ENCODE measurements at places on chromosomes 11 and 22.
A peak's percentile ranks its signal among the peaks of the same experiment; 100 is the strongest.

DNA sequence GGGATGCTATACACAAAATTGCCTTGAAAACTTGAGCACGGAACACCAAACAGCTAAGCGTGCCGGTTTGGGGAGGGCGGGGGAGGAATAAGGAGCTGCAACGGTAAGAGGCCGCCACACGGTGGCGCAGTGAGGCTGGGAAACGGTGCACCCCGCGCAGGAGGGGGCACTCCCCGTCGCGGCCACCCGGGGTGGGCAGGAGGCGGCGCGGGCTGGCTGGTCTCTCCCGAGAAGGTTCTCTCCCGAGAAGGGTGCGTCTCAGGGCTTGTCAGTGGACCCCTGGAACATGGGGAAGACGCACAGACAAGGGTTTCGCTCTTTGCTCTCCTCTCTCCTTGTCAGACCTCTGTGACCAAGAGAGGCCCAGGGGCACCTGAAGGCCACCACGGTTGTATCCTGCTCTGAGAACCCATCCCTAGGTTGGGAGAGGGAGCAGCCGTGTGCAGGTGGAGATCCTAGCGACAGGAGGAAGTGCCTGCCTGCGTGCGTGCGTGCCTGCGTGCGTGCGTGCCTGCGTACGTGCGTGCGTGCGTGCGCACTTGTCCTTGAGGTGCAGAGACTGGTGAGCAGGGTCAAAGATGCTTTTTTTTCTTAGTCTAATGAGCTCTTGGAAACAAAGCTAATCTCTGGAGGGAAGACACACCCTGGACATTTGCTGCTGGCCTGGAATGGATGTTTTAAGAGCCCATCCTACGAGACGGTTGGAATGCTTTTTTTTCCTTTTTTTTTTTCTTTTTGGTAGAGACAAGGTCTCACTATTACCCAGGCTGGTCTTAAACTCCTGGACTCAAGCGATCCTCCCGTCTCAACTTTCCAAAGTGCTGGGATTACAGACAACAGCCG lies 18.1 kb upstream of the JAM3 start:
- DNase-seq: peak; percentile 64

DNA sequence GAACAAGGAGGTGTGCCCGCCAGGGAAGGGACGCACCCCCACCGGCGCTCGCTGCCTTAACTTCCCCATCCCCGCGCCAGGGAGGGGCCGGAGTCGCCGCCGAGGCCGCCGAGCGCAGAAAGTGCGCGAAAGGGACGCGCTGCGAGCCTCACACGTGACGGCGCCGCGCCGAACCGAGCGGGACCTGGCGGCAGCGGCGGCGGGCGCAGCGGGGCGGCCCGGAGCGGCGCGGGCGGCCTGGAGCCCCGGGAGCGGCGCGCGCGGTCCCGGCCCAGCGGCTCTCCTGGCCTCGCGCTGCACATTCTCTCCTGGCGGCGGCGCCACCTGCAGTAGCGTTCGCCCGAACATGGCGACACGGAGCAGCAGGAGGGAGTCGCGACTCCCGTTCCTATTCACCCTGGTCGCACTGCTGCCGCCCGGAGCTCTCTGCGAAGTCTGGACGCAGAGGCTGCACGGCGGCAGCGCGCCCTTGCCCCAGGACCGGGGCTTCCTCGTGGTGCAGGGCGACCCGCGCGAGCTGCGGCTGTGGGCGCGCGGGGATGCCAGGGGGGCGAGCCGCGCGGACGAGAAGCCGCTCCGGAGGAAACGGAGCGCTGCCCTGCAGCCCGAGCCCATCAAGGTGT lies at the start of gene SORL1:
TSS of gene SORL1 (plus strand) at position 329 of the 623 bp plus-strand sequence. CDS start at position 347, 18 bp downstream.
- peak; percentile 65 for DNase-seq

- DNase-seq: no peak
Measured at GRCh38 chr22:43008509-43008908, 6.4 kb downstream of the PACSIN2 start.

DNA sequence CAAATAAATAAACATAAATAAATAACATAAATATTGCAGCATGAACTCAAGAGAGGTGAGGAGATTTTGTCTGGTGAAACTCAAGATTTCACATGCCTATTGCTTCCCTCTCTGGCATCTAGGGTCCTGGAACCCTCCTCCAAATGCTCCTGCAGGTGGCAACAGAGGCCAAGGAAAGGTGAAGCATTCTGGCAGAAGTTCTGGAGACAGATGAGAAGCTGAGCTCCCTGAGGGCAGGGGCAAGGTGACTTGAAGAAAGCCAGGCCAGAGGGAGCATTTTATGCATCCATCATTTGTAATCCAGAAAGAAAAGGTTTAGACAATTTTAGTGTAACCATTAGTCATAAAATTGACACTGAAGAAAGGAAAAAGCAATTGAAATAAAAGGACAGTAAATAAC lies 64.9 kb downstream of the ENDOD1 start:
- DNase-seq: peak; percentile 36

DNA sequence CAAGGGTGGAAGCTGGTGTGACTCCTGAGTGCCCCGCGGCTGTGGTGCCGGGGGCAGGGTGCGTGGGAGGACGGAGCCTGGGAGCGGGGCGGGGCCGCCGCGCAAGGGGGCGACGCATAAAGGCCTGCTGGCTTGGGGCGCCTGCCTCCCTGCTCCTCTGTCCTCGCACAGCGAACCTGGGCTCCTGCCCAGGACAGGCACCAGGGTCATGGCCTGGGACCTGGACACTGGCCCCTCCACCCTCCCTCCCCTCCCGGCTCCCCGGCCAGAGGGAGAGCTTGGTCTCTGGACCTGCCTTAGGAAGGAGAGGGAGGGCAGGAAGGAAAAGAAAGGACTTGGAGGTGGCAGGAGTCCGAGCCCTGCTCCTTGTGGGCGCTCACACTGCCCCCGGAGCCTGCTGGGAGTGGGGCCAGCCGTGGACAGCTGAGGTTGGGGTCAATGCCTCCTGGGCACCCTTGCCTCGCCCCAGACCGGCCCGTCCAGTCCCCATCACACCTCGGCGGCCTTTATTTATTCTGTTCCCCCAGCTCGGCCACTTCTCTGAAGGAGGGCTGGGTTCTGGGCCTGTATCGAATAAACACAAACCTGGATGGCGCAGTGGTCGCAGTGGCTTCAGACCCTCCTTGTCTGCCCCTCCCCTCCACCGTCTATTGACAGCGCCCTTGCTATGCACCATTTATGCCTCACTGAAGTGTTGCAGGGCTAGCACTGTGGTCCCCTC lies 8.7 kb downstream of the SLC16A8 start:
- DNase-seq: no peak

DNA sequence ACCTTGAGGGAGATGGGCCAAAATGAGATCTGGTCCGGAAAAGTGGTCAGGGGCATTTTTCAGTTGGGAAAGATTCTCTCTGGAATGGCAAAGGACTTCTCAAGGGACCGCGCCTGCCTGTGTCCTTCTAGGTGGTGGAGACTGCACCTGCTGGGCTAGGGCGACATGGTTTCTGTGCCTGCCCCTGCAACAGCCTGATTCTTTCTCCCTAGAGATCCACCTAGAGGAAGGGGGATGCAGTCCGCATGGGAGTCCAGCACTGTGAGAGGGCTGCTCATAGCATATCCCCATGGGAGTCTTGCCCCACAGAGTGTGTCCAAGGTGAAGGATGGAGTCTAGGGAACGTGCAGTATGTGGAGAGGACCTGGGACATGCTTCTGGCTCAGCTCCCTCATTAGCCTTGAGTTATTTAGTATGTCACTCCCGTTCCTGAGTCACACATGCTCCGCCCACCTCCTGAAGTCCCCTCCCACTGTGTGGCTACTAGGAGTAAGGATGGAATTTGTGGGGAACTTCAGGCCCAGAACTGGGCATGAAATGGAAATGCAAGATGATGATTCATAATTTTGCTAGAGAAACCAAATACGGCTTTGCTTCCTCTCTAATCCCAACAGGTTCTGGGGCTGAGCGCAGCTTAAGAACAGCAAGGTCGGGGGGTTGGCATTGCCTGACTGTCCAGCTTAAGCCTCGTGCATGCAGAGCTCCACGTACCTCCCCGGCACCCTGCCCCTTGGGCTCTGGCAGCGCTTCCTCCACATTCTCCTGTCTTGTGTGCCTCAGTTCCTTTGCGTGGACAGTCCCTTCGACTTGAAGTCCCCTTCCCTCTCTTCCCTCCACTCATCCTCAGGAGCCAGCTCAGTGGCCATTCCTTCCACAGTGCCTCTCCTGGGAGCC lies 35.0 kb downstream of the GRIK4 start:
- DNase-seq: peak; percentile 87

- no peak for DNase-seq
Measured at GRCh38 chr11:117612177-117612576, 184.8 kb downstream of the DSCAML1 start.

DNA sequence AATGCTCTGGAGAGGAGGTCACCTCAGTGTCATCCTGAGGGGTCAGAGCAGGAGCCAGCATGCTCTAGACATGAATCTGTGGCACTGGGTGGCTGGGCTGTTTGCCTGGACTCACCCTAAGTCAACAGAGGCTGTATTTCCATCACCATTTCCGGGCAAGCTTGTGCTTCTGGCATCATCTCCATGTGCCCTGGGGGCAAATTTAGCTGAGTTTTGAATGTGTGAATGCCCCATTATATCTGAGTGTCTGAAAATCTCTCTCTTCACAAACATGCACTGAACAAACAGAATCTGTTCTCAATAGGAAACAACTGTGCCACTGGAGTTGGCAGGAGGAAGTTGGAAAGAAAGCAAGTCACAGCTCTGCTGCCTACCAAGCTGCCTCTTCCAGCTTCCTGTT lies 356.2 kb downstream of the GRM5 start:
- DNase-seq: no peak

- DNase-seq: no peak
Measured at GRCh38 chr22:45690008-45690407, 18.4 kb downstream of the ATXN10 start.

- DNase-seq: no peak
Measured at GRCh38 chr11:118143661-118144185, 8.9 kb downstream of the SCN4B start.

- DNase-seq: no peak
Measured at GRCh38 chr11:472816-473215, 22.7 kb downstream of the PTDSS2 start.

DNA sequence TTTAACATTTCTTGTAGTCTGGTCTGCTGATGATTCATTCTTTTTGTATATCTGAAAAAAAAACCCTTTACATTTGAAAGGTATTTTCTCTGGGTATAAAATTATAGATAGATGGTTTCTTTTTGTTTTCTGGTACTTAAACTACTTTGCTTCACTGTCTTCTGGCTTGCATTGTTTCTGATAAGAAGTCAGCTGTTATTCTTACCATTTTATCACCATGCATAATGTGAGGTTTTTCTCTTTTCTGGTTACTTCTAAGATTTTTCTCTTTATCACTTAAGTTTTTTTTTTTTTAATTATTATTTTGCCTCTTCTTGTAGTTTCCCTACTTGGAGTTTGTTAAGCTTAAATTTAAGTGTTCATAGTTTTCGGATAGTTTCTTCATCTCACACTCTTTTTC lies 84.7 kb downstream of the HSD17B12 start:
- no peak for DNase-seq

- DNase-seq: no peak
Measured at GRCh38 chr22:27196606-27197005, 539.2 kb downstream of the MIAT start.

DNA sequence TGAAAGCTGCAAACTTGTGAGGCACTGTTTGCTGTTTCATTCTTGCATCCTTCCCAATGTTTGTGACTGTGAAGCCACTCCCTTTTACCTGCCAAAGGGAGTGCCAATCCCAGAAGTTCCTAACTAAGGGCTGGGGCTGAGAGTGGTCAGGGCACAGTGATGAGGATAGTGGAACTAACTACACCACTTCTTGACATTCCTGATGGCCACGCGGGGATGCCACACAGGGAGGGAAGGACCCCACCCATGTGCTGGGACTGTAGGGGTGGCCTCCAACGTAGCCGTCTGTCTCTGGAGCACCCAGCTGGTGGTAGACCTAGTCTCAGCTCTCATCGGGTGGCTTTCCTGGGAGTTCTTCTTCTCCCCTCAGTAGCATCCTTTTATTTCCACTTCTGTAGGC lies 335.5 kb downstream of the CADM1 start:
- DNase-seq: no peak

DNA sequence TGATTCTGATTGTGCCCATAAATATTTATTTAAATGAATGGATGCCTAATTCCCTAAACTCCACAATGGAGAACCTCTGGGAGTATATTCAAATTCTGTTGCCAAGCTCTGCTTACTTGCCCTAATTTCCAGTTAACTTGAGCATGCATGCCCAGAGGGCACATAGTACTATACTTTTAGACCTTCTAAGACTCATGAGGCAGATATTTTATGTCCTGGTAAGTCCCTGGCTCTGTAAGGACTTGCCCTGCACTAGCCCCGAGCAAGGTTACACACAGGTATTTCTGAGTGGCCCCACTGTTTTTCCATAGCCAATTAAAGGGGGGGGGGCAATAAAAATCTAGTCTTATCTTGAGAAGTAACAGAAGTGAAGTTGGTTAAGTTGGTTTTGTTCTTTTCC lies 21.1 kb upstream of the CAPRIN1 start:
- DNase-seq: no peak

DNA sequence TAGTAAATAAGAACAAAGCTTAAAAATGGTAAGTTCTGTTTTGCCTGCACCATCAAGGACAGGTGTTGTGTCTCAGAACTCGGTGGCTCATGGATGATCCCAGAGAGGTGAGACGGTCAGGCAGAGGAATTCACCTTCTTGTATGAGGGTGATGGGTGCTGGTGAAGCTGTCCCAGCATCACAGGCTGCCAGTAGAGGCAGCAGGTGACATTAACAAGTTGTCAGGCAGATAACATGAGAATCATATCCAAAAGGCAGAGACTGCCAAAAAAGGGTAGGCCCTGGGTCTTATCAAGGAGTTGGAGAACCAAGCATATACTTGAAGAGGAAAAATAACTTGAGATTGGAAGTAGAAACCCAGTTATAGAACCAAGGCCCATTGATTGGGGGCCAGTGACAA lies 437.8 kb downstream of the DYNC2H1 start:
- DNase-seq: no peak

GRCh38 chr11:8717876-8718753 lies 35.5 kb downstream of the RPL27A start:
- DNase-seq: peak; percentile 79

GRCh38 chr11:64146036-64146955 lies 19.6 kb downstream of the MACROD1 start:
- peak; percentile 52 for DNase-seq

GRCh38 chr11:114128399-114128798 lies 68.9 kb downstream of the ZBTB16 start:
- no peak for DNase-seq

- DNase-seq: peak; percentile 49
Measured at GRCh38 chr11:396511-396947, 2.5 kb downstream of the PKP3 start.

DNA sequence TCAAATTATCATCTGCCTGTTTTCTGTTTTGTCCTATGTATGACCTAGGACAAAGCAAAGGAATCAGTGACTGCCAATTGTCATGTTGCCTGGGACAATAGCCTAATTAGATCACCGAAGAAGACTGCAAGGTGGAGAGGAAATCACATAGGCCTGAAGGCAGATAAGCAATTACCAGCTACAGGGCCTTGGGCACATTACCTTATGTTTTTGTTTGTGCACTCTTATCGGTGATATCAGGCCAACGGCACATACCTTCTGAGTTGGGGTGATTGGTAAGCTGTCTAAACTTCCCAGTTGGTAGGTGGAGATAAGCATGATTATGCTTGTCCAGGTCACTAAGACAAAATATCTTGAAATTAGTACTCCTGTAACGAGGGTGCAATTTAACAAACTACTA lies 58.1 kb upstream of the FAM181B start:
- no peak for DNase-seq

GRCh38 chr11:45806072-45806933 lies 1.4 kb downstream of the SLC35C1 start:
- no peak for DNase-seq

GRCh38 chr22:42313804-42314581 lies 43.5 kb upstream of the TCF20 start:
- no peak for DNase-seq
